Brain pericyte (primary cell): ENCODE measurements at places on chromosomes 5 and 9.
A peak's percentile ranks its signal among the peaks of the same experiment; 100 is the strongest.

- no peak for DNase-seq
Measured at GRCh38 chr9:4563105-4563504, 72.8 kb downstream of the SLC1A1 start.

DNA sequence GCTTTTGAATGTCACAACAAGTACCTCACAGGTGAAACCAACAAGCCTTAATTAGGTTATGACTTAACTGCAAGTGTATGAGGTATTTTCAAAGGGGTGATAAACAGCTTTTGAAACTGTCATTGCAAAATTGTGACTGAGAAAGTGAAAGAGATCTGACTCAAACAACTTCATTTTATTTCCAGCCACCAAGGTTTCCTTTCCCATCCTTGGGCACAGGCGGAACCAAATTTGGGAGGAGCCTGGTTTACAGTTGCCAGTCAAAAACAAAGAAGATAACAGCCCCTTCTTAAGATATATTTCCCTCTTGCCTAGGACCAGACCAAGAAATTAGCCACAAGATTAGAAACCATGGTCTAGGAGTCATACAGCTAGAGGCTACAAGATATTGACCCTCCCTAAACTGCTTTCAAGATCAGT lies 417.1 kb downstream of the CSNK1G3 start:
- DNase-seq: no peak

DNA sequence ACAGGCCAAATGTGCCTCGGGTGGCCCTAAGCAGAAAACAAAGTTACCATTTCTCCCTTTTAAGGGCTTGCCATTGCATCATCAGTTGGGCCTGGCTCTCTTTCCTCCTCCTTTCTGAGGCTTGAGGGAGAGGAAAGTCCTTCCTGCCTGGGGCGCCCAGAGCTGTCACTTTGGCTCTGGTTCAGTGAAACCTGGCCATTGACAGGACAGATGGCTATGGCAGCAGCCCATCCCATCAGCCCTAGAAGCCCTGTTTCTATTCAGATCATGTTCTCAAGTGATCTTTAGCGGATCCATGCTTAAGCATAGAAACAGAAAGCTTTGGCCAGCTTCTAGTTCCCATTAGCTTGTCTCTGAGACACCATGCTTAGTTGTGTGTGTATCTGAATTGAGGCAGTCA lies 293.4 kb downstream of the YTHDC2 start:
- DNase-seq: no peak

GRCh38 chr5:109455598-109456096 lies 45.9 kb upstream of the PJA2 start:
- DNase-seq: peak; percentile 96

DNA sequence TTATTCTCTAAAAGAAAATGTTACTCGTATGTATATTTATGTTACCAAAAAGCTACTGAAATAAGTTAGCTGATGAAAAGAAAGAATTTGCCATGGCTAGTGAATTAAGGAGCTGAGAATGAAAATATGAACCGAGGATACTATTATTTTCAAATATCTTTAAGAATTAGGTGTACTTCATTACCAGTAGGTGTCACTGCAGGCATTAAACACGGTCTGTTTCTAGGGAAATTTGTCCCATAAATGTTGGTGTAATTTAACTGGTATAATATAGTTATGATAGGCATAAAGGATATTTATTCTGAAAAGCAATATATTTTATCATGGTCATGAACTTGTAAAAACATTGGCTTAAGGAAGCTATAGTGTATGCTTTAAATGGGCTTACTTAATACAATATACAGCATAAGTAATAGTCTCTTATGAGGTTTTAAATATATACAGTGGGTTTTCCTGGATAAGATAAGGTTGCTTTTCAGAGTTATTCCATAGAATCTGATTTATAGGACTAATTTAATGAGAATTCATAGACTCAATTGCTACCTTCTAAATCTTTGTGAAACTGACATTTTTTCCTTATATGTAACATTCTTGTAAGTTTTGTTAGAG lies 72.4 kb upstream of the MPDZ start:
- no peak for DNase-seq

GRCh38 chr9:14021871-14022525 lies 291.9 kb downstream of the NFIB start:
- no peak for DNase-seq
